Mesenteric fat pad (tissue), 1 donor: ENCODE measurements at places on chromosomes 5 and 9. TPM values are rescaled to one million over a fixed set of nuclear protein-coding genes. Genes with fewer than 3 reads are reported as not detected.

DNA sequence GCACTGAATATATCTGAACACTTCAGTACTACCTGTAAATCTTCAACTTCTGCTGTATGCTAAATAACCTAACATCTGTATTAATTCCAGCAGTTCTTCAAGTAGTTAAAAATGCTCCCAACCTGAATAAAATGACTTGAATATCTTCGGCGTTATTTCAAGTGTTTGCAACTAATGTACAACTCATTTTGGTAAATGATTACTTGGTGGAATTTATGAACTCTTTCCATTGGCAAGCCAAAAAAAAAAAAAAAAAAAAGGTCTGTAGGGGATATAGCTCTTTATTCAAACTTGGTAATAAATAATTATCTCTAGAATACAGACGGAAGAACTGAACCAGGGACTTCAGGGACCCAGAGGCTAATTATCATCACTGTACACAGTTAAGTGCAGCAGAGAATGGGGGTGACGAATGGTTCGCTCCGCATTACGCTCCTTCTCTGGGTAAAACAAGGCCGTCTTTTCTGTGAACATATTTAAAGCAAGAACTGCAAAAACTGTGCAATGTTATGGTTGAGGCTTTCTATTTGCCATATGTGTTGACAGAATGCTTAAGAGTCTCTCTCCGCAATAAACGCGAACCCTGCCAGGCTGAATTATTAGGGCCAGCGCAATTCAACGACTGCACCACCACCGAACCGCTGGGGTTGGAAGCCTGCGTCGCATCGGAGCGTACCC is 1.9 kb upstream of the ERBIN start:
- DNase-seq, result no peak

- DNase-seq, result no peak
Measured at GRCh38 chr5:169350016-169350415, 49.1 kb upstream of the SLIT3 start.

GRCh38 chr9:95047452-95048224 is 269.9 kb downstream of the FANCC start:
- no peak for DNase-seq

DNA sequence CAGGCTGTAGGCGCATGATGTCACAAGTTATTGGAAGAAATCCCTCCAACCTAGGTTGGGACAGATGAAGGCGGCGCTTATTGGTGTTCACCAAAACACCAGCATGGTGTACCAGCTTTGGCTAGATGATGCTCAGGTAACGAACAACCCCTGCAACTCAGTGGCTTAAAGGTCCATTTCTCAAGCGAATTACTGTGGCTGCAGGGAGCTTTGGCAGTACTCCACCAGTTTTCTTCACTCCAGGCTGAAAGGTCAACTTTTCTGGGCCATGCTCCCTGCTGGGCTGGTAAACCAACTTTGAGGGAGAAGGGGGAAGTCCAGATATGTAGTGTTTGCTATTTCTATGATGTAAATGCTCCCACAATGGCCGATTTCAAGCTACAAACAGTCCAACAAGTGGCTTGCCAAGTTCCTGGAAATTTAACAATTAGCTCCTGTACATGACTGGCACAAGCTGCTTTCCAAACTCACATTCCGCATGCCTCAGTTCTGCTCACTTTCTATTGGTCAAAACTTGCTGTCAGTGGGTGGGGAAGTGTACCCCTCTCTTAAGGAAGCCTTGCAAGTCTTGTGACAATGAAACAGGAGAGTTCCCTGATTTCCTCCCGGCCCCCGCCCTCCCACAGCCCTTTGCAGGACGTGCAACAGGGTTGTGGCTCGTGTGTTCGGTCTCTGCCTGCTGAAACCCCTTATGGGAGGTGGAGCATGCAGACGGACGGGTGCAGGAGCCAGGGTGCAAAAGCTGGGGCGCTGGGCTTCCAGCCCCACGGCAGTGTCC is 588 bp upstream of the ZBED3 start:
- no peak for DNase-seq

- DNase-seq, result no peak
Measured at GRCh38 chr9:15529566-15530324, 19.0 kb upstream of the PSIP1 start.

GRCh38 chr5:171428809-171429542 is 9.5 kb downstream of the FGF18 start:
- peak; percentile 59 for DNase-seq

DNA sequence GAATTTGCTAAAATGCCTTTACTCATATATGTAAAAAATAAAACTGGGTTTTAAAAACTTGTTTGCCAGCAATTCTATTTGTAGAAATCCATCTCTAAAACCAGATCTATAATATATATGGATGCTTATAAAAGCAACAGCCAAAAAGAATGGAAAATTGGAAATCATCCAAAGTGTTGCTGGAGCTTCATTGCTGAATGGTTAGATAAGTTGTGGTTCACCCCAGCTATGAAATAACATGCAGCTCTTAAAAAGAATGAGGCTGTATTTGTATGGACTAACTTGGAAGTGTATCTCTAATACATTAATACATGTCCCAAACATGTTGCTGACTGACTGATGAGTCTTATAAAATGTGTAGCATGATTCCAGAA is 76.2 kb downstream of the STK10 start:
- DNase-seq, result no peak

- no peak for DNase-seq
Measured at GRCh38 chr5:132073231-132074013, at the start of gene CSF2. CSF2 (plus strand) TSS chr5:132073789; CDS start chr5:132073824, 35 bp downstream.

DNA sequence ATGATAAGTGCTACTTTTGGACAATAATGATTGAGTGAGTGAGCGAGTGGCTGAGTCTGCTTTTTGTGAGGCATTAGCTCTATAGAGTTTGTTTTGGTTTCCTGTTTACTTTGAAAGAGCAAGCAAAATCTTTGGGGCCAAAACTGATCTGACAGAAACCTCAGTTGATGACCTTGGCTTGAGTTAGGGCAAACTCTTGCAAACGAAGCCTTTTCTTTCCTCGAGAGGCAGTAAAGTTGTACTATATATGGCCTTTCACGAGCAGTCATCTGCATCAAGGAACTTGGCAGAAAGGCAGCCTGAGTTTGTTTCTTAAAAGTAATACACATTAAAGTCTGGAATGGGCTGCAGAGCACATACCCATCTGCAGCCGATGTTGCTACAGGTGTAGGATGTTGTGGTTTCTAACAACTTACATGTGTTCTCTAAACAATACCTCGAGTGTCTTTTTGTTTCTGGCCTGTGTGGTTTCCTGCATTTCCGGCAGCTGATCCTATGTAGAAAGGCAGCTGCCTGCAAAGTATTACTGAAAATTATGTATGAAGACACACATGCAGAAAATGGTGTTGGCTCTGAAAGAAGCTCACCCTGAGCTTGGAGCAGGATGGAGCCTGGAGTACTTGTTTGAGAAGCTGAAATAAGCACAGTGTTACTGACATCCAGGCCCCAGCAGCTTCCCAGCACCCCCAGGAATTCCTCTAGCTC is 60.8 kb downstream of the FOXD1 start:
- no peak for DNase-seq

GRCh38 chr5:171107669-171108068 is 201.4 kb upstream of the TLX3 start:
- DNase-seq, result no peak

The FOXI1 gene
- not detected for total RNA-seq

The SPAAR gene
- 25.3 TPM for total RNA-seq

The TBC1D2 gene
- total RNA-seq, result 12.0 TPM
